ENCODE measurements at places on chromosomes 11 and 22.
A peak's percentile ranks its signal among the peaks of the same experiment; 100 is the strongest.

DNA sequence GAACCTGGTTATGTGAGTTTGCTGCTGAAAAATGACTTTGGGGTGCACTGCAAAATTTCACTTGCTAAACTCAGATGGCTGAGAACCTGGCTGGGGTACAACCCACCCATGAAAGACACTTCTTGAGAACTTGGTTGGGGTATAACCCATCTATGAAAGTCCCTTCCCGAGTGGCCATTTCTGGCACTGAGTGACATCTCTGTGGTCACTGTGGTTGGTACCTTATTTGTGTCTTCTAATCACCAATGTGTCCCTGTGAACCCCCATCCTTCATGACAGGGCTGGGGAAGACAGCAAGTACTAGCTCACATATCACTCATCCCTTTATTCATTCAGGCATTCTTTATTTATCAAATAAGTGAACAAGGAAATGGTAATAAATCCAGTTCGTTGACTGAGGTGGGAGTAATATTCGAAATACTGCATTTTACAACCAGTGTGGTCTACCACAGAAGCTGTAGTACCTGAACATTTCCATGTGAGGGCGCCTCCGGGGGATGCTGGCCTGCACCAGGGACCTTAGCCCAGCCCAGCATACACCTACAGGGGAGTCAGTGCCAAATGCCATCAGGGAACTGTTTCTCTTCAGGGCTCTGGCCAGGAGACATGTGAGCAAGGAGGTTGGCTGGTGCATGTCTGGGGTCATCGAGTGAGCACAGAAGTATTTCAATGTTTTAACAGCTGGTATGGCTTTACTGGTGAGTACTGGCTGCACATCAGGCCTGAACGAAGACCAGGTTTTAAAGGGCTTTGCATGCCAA, 122.1 kb downstream of the CSNK2A3 start:
- peak; percentile 37 for DNase-seq

GRCh38 chr22:24507716-24508115, 12.6 kb downstream of the UPB1 start:
- no peak for DNase-seq

DNA sequence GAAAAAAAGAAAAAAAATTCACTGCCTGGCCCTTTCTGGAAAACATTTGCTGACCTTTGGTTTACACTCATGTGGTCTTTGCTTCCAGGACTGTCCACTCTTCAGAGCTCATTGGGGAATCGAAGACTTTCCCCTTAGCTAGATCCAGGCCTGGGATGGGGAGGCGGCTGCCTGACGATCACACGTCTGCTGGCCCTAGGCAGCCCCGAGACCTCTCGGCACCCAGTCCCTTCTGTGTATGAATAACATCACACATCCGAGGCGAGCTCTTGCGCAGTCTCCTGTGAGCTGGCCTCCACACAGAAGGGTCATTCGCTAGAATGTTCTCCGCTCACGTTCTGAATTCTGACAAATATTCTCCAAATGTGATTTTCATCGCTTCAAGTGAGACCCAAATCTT, 25.7 kb upstream of the GAL start:
- no peak for DNase-seq

GRCh38 chr11:91966368-91966767, 258.2 kb upstream of the FAT3 start:
- no peak for DNase-seq
